ENCODE measurements at places on chromosomes 4 and X.

DNA sequence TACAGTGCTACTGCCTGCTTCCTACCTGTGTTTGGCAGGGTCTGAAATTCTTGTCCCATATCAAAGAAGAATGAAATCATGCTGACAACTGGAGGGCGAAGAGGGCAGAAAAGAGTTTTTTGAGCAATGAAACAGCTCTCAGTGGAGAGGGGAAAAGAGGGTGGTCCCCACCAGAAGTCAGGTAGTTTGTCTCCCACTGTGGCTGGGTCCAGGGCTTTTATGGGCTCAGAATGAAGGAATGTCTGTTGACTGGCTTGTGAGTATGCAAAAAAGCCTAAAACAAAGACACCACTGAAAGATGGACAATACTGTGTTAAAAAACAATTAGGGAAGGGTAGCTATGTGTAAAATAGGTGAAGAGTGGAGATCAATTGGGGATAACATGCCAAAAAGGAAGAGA, 115.0 kb downstream of the ADAM29 start:
- DNase-seq: no peak

GRCh38 chrX:13087322-13088155, 43.1 kb upstream of the FAM9C start:
- peak; percentile 95 for DNase-seq

DNA sequence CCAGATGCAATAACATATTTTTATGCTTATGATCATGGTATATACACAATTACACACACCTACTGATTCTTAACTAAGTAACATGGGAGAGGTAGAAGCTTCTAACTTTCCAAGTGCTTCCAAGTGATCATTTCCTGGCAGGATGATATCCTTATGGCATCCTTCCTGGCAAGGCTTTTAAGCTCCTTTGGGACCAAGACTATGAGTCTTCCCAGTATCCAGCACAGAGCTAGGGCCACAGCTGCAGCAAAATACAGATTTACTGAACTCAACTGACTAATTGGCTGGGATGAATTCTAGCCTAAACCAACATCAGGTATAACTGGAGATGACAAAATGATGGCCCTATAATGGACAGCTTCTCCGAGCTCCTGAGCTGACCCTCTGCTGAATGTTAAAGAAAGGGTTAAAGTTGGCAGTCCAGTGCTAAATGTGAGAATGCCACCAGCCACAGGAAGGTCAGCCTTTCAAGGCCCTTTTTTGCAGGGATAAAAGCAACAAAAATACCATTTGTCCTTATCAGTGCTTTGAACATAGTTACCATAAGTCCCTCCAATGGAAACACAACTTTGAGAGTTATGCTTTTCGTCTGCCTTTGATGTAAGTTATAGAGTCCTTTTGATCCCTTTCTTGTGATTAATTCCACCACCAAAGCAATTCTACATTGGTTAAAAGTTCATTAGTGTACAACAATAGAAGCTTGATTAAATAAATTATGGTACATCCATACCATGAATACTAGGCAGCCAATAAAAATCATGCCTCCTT, 73.4 kb downstream of the MGST2 start:
- no peak for DNase-seq

GRCh38 chr4:52012651-52013050, 7.5 kb downstream of the LRRC66 start:
- no peak for DNase-seq

GRCh38 chrX:15906041-15906943, 51.7 kb upstream of the AP1S2 start:
- no peak for DNase-seq

DNA sequence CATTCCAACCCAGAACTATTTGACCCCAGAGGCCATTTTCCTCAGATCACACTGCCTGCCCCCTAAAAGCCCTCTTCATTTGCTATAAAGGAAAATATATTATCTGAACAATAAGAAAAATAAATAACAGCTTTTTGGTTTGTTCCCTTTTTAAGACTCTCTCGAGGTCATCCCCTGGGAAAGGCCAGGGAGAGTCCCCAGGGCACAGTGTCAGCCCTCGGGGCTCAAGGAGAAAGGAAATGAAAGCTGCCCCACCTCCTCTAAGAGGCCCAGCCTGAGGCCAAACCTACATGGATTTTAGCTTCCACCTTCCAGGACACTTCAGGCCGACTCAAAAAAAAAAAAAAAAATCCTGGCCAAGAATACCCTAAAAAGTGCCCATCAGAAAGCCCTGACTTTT, 97.6 kb downstream of the SH3KBP1 start:
- no peak for DNase-seq

- DNase-seq: no peak
These were observed 186.2 kb upstream of the TBL1X start for GRCh38 chrX:9278475-9279233.

DNA sequence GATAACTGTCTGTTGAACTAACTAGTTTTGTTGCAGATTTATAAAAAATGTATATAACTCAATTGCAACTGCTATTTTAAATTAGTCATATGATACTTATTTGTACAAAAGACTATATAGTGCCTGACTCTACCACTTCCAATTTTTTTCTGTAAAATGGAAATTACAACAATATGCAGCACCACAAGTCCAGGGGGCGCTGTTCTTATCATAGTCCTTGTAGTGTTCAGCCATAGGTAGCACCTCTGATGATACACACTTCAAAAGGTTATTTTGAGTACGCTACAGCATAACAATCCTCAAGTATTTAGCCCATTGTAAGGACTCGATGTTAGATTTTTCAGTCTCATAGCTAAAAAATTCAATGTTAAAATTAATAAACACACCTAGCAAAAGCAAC, 174.9 kb downstream of the CORIN start:
- DNase-seq: peak; percentile 22

GRCh38 chrX:129984111-129984958, 1.9 kb downstream of the BCORL1 start:
- peak; percentile 25 for DNase-seq

DNA sequence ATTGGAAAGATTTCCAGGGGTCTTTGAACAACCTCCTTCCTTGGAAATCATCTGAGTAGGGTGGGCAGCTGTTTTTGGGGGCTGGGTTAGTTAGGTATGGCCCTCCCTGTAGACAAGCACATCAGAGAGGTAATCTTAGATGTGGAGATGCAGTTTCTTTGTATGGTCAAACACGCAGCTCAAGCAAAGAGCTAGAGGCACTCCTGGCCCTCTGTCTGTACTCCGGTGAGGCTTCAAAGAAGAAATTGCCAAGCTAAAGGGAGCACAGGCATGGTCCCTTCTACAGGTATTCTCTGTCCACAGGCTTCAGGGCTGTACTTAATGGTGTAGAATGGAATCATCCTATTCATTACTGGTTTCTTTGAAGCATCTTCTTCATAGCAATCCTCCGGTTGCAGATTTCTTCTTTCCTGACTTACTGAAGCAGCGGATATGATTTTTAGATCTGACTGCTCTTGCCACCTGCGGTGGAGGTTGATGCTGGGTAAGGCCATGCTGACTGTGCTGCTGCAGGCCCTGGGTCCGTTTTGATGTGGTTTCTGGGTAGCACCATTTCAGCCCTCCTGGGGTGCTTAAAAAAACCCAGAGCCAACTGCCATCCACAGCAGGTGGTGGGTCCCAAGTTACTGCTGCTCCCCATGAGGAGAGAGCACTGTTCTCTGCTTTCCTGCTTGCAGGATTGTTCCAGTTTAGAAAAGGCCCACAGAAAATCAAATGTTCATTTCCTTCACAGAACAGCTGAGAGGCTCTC, 318.9 kb upstream of the GATB start:
- peak; percentile 66 for DNase-seq

- DNase-seq: no peak
These were observed 21.4 kb upstream of the SEL1L3 start for GRCh38 chr4:25884031-25884782.

DNA sequence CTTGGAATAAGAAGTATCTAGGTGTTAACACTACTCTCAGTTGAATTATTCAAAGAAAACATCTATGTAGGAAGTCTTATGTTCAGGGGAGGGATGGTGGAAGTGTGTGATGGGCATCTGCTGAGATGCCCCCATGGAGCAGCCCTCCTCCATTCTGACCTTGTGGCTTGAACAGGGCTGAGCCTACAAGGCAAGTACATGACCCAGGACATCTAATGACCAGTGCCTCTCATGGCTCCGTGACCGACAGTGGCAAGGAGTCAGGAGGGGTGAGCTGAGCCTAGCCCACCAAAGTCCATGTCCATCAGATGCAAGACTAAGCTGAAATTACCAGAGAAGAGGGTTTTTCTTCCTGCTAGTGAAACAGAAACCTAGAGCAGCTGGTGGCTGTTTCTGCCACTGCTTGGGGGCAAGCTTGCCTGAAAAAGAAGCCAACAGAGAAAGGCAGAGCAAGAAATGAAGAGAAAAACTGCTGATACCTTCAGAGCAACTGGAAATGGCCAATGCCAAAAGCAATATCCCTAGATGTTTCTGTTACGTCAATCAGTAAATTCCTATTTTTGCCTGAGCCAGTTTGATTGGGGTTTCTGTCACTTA, 113.5 kb downstream of the TSPAN5 start:
- peak; percentile 14 for DNase-seq

DNA sequence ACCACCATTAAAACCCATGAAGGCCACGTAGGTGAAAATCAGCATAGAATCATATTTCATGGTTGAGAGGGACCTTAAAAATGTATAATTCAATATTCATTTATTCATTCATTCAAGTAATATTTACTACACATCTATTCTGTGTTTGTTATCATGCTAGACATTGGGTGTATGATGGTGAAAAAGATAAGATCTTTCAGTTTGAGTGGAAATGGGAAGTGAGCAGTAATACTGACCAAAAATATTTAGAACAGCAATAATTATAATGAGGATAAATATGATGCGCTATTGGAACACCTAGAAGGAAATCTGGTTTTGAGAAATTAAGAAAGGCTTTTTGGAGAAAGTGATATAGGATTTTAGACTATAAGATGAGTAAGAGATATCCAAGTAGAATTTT, 28.0 kb downstream of the DKK2 start:
- DNase-seq: no peak

GRCh38 chr4:157052429-157053040, 23.4 kb upstream of the GLRB start:
- no peak for DNase-seq

DNA sequence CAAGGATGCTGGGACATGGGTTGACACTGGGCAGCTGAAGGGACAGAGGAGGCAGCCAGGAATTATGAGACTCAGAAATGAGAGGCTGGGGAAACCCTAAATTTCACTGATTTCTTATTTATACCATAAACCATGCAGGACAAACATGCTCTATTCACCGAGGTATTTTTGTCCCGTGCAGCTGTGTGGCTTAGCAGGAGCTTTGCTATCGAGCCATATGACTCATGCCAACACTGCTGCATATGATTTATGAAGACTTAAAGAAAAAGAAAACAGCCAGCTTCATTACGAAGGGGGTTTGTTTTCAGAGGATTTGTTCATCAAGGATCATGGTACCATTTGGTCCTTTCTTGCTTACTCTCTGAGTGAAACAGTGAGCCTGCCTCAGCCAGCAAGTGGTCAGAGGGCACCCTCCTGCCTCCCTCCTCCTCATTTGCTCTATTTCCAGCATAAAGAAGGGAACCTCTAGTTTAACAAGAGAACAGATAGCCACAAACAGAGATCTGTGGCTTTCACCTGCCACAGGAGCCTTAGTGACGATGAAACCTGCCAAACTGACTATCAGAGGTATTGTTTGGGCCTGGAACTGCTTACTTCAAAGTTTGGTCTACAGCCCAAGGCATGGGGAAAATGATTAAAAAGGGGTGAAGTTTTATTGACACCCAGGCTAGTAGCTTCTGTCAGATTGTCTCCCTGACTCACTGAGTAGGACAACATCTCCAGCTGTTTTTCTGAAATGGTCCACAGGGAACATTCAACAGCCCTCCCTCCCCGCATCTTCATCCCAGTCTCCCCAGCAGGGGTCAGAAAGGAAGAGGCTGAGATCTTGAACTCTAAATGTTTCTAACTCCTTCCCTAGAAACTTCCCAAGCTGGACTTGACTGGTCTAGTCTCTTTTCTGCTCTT, 80.1 kb upstream of the MAML3 start:
- DNase-seq: no peak

- DNase-seq: no peak
These were observed 16.8 kb upstream of the COX18 start for GRCh38 chr4:73086095-73086868.

Data from GM12865 (cell line).